NCI-H1105 (cell line): ENCODE measurements at places on chromosomes 7 and 10.

DNA sequence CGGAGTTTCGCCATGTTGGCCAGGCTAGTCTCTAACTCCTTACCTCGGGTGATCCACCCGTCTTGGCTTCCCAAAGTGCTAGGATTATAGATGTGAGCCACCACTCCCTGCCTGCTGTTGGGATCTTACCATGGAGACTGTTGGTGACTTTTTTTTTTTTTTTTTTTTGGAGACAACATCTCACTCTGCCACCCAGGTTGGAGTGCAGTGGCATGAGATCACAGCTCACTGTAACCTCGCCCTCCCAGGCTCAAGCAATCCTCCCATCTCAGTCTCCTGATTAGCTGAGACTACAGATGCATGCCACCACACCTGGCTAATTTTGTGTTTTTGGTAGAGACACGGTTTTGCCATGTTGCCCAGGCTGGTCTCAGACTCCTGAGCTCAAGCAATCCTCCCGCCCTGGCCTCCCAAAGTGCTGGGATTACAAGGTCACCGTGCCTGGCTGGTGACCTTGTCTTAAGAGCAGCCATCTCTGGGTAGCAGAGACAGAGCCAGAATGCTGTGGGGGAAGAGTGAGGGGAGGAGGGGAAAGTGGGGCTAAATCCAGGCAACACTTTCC, 25.7 kb upstream of the ASCC1 start:
- no peak for DNase-seq

GRCh38 chr10:101961591-101962498, 94.1 kb downstream of the ARMH3 start:
- DNase-seq = no peak

DNA sequence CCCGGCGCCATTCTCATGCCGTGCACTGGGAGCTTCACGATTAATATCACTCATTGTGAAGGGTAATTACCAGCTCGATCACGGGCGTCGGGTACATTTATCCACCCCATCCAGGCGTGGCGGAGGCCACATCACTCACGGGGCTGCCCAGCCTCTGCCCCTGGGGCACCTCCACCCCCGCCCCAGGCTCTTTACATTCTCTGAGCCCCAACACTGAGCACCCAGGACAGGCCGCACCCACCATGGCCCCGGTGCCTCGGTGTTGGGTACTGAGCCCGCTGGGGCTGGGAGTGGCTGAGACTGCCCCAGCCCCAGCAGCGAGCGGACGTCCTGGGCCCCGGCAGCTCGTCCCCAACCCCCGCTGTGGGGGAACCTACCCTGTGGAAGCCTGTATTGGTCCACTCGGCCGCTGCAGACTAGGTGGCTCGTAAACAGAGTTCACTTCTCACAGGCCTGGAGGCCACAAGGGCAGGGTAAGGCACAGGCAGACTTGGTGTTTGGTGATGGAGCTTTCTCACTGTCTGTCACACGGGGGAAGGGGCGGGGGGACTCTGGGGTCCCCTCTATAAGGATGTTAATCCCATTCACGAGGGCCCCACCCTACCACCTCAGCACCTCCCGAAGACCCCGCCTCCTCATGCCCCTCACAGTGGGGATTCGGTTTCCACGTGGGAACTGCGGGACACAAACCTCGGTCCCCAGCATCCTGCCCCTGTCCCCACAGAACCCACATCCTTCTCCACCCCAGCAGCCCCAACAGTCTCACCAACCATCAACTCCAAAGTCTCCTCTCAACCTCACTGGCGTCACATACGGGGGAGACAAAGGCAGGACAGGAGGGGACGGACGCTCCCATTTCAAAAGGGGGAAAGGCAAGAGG, 184.1 kb downstream of the ELFN1 start:
- DNase-seq = no peak

- DNase-seq = no peak
These were observed 13.3 kb downstream of the SCRN1 start for GRCh38 chr7:29976266-29976665.

- no peak for DNase-seq
These were observed 5.1 kb downstream of the GNA12 start for GRCh38 chr7:2838873-2839578.

DNA sequence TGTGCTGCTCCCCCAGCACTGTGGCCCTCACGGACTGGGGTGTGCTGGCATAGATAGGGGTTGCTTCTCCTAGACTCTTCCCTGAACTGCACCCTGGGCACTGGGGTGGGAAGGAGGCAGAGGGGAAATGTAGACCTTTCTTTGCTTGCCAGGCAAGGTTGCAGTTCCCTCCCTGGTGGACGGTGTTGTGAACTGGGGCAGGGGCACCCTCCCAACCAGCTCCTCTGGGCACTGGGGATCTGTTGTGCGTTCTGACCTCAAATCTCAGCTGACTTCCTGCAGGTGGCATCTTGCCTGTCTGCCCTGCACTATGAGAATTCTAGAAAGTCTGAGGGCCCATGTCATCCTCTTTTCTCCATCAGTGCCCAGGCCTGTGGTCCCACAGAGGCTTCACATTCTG, 53.9 kb downstream of the ARHGAP22 start:
- DNase-seq = no peak

DNA sequence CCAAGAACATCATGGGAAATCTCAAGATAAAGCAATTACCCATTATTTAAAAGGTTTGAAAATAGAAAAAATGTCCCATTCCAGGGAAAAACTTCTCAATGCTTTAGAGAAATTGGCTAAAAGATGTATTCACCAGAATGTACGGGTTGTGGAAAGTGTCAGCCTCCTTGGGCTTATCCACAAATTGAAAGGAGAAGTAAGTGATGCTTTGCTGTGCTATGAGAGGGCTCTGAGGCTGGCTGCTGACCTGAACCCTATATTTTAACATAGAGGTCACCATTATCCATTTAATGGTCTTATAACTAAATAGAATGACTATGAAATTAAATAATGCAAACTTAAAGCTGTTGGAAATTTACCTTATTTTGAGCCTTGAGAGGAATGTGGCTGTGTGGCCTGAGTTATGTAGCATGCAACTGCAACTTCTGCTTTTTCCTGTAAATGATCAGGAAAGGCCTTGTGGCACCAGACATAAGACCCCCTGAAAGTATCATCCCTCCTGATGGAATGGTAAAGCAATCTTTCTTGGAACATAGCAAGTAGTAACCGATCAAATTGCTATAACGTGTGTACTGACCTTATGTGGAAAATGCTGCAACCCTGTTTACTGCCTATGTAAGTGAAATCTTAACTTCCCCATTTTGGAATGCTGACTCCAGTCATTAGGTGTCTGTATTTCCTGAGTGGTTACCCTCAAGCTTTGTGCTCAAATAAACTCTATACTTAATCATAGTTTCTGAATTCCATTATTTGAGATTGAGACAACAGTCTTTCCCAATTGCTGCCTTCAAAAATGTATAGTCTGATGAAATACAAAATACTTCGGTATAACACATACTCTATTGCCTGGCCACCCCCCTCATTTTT, 6.9 kb downstream of the IFIT1B start:
- DNase-seq = no peak

GRCh38 chr10:68067029-68067428, 8.1 kb downstream of the HERC4 start:
- no peak for DNase-seq

DNA sequence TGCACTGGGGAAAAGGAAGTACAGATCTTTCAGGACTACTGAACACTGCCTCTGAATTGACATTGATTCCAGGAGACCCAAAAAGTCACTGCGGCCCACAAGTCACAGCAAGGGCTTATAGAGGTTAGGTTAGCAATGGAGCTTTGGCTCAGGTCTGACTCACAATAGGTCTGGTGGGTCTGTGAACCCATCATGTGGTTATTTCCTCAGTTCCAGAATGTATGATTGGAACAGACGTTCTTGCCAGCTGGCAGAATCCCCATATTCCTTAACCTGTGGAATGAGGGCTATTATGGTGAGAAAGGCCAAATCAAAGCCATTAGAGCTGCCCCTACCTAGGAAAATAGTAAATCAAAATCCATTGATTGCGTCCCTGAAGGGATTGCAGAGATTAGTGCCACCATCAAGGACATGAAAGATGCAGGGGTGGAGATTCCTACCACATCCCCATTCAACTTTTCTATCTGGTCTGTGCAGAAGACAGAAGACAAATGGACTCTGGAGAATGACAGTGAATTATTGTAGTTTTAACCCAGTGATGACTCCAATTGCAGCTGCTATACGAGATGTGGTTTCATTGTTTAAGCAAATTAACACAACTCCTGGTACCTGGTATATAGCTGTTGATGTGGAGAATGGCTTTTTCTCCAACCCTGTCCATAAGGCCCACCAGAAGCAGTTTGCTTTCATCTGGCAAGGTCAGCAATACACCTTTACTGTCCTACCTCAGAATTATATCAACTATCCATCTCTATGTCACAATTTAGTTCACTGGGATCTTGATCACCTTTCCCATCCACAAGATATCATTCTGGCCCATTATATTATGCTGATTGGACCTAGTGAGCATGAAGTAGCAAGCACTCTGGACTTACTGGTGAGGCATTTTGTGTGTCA, 44.5 kb upstream of the PIK3CG start:
- no peak for DNase-seq

GRCh38 chr7:83691095-83691494, 42.2 kb upstream of the SEMA3E start:
- no peak for DNase-seq

DNA sequence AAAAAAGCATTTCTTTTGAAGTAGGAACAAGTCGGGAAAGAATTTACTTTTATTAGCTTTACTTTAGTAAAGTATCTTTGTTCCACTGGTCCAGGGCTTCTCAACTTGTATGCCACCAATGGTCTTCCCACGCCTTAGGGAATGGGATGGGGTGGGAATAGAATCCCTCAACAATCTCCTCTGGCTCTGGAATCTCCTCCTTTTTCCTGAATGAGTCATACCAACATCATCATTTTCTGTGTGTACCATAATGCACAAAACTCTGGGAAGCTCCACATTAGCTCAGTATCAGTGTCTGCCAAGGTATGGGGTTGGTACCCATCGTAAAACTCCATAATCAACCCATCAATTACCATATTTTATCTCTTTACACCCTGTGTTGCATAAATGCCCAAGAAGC, 159.4 kb upstream of the BMPER start:
- DNase-seq = no peak

DNA sequence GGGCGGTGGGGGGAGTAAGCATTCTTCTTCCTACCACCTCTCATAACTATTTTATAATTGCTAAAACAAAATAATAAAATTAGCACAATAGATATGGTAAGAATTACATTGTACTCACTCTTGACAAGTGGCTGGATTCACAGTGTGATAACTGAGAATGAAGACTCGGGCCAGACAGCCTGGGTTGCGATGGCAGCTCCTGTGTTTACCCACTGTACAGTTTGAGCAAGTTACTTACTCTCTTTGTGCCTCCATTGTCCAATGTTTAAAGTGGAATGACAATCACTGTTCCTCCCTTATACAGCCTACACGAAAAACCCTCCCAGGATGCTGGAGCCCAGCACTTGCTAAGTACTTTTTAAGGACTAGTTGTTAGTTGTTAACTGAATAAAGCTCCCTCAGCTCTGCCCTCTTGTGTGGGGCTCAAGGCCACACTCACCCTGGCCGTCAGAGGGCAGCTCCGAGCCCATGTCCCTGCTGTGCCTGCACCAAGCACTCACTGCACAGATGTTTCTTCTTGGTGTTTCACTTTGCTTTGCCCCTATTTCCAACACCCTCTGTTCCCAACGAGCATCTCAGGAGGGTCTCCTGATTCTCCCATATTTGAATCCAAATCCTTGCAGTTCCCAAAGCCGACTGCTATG, 56.4 kb upstream of the NPS start:
- DNase-seq = no peak

DNA sequence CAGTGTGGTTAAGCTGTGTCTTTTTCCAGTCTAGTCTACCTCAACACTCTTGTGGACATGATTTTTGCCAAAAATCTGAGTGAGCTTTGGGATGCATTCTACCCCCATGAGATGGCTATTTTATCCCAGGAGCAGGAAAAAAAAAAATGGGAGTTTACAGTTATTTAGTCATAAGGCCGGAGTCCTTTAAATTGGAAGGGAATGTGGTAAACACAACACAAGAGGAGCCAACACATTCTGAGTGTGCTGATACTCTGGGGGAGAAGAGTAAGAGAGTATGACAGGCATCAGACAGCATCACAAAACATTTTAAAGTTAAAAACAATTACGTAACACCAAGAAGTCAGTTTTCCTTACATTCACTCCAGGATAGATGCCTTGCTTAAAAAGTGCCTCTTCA, 46.1 kb downstream of the C1GALT1 start:
- DNase-seq = no peak

GRCh38 chr7:17434841-17435692, 136.6 kb downstream of the AHR start:
- DNase-seq = no peak

- no peak for DNase-seq
These were observed at the start of gene PAOX for GRCh38 chr10:133379152-133379800. Gene PAOX, plus strand, starts transcription at chr10:133379262. Its CDS starts 55 bp downstream, at chr10:133379317.

DNA sequence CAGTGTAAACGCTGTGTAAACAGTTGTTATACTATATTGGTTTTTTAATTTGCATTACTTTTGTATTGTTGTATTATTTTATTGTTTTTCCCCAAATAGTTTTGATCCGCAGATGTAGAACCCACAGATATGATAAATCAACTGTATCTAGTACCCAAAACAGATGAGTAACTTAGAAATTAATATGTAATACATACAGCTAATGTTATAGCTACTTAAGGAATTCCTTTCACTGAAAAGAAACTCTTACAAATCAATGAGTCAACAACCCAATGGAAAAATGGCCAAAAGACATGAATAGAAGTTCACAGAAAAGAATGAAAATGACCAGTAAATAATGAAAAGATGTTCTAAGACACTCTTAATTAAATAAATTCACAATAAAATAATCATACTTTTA, 32.3 kb upstream of the ARL4A start:
- DNase-seq = no peak

DNA sequence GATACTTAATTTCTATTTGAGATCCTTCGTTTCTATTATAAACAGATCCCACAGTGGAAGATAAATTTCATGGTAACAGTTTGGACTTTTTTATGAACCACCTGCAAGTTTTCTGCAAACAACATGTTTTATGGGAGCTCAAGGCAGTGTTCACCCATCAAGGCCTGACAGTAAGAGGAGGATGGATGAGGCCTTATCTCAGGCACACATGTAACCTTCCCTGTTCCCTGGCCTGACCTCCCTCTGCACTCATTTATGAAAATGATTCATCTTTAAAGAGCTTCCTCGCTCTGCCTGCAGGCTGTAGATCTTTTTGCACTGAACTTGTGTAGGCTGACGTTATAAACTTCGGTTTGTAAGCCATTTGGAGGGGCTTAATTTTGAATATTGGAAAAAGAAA, 500.1 kb downstream of the GATA3 start:
- DNase-seq = no peak

GRCh38 chr10:62873866-62874265, 57.7 kb upstream of the EGR2 start:
- no peak for DNase-seq
